Liver (tissue), 10 donors: ENCODE measurements at places on chromosomes 1 and 21.

- DNase-seq: no peak
These were observed 119.9 kb upstream of the VAMP3 start for GRCh38 chr1:7651203-7651602.

DNA sequence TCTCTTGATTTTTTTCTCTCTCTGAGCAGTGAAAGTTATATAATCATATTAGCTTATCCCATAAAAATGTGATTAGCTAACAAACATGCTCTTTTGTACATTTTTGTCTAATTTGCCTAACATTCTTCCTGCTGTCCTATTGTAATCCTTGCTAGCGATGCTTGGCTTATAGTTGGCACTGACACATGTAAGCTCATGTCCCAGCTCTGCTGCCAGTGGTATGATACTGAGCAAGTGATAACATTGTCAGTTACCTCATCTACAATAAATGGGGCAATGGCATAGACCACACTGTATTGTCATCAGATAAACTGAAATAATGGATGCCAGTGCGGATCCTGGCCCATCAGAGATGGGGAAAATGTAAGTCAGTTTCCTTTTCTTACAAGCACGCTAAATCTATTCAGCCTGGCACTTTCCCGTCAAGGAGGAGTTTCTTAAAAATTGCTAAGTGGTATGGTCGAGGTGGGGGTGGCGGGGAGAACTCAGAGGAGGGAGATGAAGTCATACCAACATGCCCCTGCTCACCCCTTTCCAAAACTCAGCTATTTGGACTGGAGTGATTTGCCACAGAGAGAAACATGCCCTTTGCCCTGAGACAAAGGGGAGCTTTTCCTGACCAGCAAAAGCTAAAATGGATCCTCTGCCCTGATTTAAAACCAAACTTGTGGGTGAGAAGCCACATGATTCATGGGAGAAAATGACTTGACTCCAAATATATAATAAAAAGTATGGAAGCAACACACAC is 1.3 kb downstream of the FYB2 start:
- DNase-seq: no peak

- no peak for DNase-seq
These were observed 49.7 kb downstream of the SYT6 start for GRCh38 chr1:114103992-114104391.

DNA sequence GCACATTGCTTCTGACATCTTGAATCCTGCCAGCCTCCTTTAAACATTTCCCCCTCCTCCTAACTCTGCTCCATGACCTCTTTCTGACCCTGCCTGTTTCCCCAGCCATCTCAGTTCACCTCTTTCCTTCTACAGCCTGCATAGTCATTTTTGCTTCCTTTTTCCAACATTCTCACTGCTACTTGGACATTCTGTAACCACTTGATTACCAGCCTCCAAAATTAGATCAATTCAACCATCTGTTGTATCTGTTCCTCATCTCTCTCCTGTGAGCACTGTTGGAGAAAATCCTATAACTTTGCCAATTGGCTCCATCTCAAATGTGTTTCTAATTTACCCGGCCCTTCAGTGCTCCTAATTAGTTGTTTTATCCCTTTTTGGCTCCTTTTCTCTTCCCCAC is 27.5 kb upstream of the GPR88 start:
- no peak for DNase-seq

GRCh38 chr21:46083791-46084561 is 13.9 kb upstream of the COL6A2 start:
- peak; percentile 27 for DNase-seq

GRCh38 chr1:108657356-108658080 is 3.4 kb downstream of the HENMT1 start:
- DNase-seq: no peak

DNA sequence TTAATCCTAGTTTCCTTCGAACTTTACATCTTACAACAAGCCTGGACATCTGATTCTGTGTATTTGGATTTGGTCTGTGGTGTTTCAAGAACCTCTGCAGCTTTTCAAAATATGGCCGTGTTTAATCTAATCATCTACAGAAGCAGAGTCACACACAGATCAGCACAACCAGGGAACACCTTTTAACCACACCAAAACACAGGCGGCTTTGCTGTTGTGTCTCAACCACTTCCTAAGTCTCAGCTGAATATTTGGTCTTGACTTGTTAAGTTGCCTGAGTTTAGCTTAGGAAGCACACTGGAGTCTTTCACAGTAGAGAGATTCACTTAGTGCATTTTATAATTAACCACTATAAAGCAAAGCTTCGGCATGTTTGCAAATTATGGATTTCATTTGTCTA is 17.1 kb downstream of the ADAMTS5 start:
- no peak for DNase-seq

DNA sequence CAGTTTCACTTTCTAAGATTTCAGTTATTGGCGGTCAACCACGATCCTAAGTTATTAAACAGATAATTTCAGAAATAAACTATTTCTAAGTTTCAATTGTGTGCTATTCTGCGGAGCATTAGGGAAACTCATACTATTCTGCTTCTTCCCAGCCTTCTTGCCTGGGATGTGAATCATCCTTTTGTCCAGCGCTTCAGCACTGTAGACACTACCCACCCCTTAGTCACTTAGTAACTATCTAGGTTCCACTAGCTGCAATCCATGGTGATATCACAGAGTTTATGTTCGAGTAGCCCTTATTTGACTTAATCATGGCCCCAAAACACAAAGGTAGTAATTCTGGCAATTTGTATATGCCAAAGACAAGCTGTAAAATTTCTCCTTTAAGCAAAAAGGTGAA is 279.9 kb upstream of the ADAMTS5 start:
- no peak for DNase-seq

DNA sequence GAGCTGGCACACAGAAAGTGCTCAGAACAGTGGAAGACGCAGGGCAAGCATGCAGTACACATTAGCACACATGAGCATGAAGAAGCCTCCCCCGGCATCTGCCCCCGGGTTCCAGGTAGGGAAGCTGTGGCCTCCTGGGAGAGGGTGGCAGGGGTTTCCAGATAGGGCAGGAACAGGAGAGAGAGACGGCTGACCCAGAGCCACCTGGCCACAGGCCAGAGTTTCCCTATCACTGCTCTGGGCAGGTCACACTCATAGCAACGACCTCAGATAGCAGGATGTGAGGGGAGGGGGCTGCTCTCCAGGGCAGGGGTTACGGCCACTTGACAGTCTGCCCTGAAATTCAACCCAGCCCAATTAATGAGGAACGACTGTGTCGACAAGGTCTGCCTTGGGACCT is 36.6 kb downstream of the GLIS1 start:
- peak; percentile 52 for DNase-seq

DNA sequence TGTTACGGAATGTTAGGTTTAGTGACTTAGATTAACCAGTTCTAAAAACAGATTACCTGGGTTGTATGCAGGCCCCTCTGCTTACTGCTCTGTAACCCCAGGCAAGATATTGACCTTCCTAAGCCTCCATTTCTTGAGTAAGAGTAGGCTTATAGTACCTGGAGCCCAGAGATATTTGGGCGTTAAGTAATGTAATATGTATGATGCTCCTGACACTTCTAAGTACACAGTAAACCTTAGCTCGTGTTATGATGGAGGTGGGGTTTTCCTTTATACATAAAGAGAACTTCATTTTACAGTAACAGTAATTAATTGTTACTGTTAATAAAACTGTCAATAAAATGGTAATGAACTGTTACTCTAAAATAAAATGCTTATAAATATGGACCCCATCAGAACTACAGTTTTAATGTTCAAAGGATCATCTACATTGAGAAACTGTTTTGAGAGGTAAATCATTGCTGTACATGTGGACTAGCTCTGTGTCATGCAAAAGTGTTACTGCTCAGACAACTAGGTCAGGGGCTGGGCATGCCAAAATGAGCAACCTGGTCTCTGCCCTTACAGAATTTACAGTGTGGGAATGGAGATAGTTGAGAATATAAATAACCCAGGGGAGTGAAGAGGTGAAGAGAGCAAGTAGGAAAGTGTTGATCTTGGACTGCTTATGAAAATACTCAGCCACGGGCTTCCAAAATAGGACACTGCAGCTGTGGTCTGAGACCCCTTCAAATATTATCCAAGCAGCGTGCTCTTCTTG is 26.6 kb downstream of the LRRC8C start:
- no peak for DNase-seq

DNA sequence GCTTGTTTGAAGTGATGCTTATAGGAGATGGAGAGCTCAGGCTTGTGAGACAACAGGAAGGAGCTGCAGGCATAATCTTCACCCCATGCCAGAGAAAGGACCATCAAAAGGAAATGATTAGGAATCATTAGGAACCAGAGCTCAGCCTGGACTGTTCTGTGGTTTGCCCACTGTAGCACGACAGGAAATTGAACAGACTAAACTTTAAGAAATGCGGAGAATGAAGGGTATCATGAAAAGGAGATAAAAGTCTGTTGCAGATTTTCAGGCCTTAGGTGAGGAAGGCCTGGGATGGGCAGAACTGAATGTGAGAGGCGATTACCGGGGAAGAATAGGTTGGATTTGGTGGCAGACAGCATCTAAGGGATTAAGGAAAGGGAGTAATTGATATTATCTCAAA is 292.0 kb upstream of the PLXNA2 start:
- DNase-seq: no peak

GRCh38 chr1:63836830-63837229 is 63.0 kb downstream of the ROR1 start:
- DNase-seq: no peak

- DNase-seq: no peak
These were observed 22.1 kb downstream of the PTPRF start for GRCh38 chr1:43552813-43553212.

- DNase-seq: no peak
These were observed 146.8 kb upstream of the DMRTA2 start for GRCh38 chr1:50570066-50570468.

GRCh38 chr1:16409536-16410152 is 27.6 kb downstream of the SPATA21 start:
- DNase-seq: no peak

GRCh38 chr1:185895208-185895900 is 161.2 kb downstream of the HMCN1 start:
- DNase-seq: no peak

- DNase-seq: no peak
These were observed 38.8 kb downstream of the CFAP74 start for GRCh38 chr1:1964811-1965210.

DNA sequence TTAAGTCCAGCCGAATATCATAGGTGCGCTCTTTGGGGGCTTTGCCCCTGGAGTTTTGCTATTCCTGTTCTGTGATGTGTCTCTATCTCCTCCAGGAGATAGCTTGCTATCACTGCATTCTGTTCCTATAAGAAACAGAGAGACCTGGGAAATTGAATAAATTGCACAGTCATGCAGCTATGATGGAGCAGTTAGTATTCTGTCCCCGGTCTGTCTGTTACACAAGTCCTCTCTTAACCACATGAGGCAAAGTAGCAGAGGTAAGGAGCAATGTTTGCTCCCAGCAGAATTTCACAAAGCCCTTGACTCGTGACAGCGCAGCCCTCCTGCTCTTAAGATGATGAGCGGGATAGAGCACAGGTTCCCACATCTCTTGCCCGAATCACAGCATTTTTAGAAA is 63.9 kb upstream of the GRHL3 start:
- DNase-seq: no peak

- no peak for DNase-seq
These were observed 261.4 kb upstream of the C1orf174 start for GRCh38 chr1:4161366-4162006.

- DNase-seq: no peak
These were observed 126.9 kb upstream of the SLC35F3 start for GRCh38 chr1:233777566-233777965.

DNA sequence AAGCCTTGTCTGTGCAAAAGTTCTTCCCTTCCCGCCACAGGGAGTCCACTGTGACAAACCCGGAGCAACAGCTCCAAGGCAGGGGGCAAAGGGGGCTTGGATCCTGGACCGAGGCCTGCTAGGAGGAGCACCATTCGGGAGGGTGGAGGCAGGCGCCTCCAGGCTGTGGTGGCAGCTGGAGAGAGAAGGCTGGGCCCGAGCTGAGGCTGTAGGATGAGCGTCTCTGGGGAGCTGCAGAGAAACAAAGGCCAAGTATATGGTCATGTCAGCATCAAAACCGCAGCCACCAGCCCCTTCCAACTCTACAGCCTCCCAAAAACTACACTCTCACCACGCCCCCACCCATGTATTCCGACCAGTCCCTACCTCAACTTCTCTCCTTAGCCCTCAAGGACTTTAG is 579 bp downstream of the SH3BP5L start:
- DNase-seq: no peak

- DNase-seq: no peak
These were observed at the start of gene FMO2 for GRCh38 chr1:171185091-171185490. Gene FMO2 (plus strand): TSS chr1:171185300. CDS start chr1:171185714, 414 bp downstream.

- DNase-seq: no peak
These were observed 1.6 kb downstream of the TNFRSF14 start for GRCh38 chr1:2557482-2558400.

DNA sequence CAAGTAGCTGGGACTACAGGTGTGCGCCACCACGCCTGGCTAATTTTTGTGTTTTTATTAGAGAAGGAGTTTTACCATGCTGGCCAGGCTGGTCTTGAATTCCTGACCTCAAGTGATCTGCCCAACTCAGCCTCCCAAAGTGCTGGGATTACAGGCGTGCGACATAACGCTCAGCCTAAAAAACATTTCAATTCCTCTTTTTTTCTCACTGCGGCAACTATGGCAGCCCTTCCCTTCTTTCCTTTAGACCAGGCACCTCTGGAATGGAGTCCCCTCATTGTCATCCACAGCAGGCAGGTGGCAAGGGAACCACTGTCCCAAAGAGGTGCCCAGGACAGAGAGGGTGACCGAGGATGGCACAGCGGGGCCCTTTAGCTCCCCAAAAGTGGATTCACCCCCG is 14.1 kb downstream of the CEP104 start:
- no peak for DNase-seq

DNA sequence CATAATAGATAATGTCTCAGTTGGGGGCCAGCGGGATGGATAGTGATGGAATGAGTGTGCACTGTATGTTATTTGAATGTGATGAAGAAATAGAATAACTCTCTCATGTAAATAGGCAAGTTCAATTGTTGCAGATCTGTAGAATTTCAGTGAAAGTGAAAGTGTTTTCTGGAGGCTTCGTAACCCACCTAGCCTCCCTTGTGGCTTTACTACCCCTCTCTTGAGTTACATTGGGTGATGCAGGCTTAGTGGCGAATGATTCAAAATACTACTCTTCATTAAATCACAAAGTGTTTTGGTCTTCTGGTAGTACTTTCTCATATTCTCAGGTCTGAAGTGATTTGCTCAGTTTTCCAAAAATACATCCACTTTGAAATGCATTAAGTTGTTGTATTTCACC is 411.9 kb downstream of the ZP4 start:
- DNase-seq: no peak

- no peak for DNase-seq
These were observed 238.7 kb upstream of the POGK start for GRCh38 chr1:166600574-166600973.

- no peak for DNase-seq
These were observed 154.8 kb downstream of the NTPCR start for GRCh38 chr1:233105225-233105624.

GRCh38 chr21:32611471-32611997 is 643 bp downstream of the CFAP298 start:
- DNase-seq: no peak

DNA sequence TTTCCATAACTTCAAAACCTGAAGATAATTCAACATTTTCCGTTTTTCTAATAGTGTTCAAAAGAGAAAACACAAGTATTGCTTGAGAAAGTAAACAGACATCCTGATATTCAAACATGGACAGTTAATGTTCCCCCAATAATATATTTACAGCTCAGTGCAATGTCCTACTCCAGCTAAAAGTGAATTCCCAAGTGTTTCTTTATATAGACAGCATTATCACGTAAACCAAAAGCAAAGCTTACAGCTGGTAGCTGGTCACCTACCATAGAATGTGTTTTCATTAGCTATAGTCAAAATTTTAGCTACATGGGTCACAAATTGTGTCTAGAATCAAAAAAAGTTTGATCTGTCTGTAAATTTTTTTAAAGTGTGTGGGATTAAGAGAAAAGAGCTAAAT is 34.9 kb downstream of the WLS start:
- DNase-seq: no peak
